ENCODE measurements at places on chromosomes 1 and 21.

DNA sequence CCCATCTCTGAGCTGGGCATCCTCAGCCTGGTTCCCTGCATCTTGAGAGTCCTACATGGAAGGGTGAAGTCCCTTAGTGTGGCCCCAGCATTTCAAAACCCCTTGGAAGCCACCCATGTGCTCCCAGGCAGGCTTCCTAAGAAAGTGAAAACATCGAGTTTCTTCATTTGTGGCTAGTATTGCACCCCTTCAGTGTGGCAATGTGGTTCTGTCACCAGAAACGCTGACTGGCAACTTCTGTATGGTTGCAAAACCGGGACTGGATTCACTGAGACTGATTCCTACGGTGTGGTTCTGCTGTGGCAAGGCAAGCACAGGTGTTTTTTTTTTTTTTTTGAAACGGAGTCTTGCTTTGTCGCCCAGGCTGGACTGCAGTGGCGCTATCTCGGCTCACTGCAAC lies 9.0 kb upstream of the IFNGR2 start:
- DNase-seq: no peak

DNA sequence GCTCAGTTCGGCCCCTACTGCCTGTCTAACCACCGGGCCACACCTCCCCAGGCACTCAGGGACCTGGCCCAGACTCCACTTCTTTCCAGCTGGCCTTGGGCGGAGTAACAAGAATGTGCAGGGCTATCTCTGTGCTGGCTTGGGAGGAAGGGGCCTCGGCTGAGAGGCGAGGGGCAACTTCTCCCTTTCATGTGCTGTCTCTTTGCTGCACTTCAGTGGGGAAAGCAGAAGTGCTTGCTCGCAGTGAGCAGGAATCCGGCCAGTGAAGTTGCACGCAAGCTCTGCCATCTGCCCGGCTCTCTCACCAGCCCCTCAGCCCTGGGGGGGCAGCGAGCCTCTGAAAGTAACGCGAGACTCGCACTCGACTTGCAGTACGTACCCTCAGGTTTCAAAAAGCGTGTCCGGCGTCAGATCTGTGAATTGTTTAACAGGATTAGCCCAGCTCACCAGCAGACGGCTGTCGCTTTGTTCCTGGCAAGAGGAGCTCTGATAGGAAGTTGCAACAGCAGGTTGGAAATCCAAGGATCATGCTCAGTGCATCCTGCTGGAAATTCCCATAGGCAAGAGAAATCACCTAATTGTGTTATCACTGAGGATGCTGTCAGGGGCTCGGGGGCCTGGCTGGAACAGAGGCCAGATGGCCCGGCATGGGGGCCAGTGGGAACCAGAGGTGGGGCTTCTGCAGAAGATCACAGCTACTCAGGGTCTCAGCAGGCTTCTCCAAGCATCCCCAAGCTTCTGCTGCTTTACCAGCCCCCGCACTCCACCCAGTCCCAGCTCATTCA lies 221.1 kb downstream of the NPHP4 start:
- DNase-seq: no peak

DNA sequence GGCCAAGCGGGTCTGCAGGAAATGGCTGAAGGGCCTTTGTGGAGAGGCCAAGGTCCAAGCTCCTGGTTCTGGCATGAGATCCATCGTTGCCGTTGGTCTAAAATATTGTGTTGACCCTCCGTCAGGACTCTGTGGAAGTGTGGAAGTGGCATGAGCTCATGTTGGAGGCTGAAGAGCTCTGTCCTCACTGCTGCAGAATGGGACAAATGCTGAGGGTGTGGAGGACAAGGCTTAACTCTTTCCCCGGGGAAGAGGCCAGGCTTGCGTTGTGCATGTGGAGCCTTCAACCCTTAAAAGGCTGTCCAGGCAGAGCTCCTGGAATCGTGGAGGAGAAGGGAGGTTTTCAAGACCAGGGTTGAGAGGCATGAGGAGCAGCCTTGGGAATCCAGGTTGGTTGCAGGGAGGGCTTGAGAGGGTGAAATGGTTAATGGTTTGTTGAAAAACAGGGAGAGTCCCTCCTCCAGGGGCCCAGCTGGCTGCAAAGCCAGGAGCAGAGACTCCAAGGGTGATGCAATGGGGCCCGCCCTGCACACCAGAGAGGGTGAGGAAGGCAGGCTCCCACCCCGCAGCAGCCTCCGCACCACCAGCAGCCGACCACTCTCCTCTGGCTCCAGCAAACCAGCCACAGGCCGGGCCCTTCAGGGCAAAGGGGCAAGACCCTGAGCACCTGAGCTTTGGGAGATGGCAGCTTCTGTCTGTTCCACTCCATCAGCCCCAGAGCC lies 6.7 kb upstream of the AHCYL1 start:
- DNase-seq: no peak

DNA sequence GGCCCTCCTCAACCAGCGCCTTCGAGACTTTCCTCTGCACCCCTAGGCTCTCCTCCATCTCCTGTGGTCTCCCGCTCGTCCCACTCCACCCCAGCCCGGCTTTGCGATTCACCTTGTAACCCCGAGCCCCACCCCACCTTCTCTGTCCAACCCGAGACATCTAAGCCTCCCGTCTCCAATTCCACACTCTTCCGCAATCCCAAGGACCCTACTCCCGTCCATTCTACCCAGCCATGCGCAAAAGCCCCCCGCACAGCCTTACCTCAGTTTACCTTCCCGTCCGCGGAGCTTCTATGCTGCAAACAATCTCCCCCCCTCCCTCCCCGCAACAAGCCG lies 174 bp downstream of the SH3BP5L start:
- no peak for DNase-seq

- no peak for DNase-seq
Observed at GRCh38 chr21:25569711-25570110, 37.6 kb downstream of the MRPL39 start.

- DNase-seq: no peak
Observed at GRCh38 chr1:23899070-23899469, 14.1 kb downstream of the CNR2 start.

- no peak for DNase-seq
Observed at GRCh38 chr1:37601441-37601840, 5.7 kb upstream of the GNL2 start.

GRCh38 chr1:167455786-167456446 lies 62.4 kb downstream of the CD247 start:
- DNase-seq: no peak

- DNase-seq: no peak
Observed at GRCh38 chr21:46054451-46054881, 43.4 kb upstream of the COL6A2 start.

GRCh38 chr1:178371933-178372388 lies 124.8 kb downstream of the CLEC20A start:
- no peak for DNase-seq

DNA sequence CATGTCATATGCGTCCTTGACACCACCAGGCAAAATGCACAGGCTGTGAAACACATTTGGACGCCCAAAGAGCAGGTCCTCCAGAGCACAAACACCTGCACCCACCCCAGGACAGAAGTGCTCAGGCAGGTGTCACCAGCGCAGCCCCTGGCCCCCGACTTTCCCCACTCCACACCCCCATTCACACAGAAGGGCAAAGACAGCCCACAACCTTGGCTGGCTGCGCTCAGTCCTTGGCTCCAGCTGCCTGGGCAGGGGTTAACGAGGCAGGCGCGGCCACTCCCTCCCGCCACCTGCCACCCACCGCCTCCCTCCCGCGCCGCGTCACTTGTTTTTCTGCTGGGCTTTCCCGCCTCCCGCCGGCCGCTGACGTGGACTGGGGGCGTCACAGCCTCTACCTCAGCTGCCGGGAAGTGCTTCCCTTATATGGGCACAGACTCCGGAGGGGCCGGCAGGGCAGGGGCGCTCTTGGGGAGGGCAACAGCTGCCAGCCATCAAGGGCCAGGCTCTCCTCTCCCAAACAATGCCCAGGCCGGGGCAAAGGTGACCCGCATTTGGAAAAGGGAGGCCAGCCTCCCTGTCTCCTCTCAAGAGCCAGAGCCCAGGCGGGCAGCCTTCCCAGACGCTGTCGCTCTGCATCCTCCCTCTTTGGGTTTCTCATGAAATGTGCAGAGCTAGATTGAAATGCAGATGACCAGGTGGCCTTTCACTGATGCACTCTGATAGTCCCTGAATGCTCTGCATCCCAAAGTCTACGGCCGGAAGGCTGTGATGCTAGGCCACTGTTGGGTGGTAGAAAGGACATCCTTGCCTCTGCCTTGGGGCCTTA lies 14.8 kb upstream of the BTG2 start:
- peak; percentile 93 for DNase-seq

GRCh38 chr1:84089465-84089864 lies 54.6 kb upstream of the PRKACB start:
- DNase-seq: no peak

DNA sequence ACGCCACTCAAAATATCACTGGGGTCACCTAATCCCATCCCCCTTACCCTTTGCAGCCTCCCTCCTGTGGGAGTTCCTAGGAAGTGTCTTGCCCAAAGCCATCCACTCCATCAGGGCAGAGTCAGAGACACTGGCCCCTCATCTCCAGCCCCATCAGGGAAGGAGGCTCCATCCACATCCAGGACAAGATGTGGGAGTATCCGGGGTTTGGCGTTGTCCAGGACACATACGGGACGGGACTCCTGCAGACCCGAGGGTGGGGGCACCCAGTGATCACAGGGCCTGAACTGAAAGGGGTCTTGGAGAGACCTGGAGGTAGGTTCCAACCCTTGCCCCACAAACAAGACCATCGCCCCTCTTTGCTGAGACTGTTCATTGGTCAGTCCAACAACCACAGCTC lies 348.2 kb downstream of the MATN1 start:
- DNase-seq: no peak

DNA sequence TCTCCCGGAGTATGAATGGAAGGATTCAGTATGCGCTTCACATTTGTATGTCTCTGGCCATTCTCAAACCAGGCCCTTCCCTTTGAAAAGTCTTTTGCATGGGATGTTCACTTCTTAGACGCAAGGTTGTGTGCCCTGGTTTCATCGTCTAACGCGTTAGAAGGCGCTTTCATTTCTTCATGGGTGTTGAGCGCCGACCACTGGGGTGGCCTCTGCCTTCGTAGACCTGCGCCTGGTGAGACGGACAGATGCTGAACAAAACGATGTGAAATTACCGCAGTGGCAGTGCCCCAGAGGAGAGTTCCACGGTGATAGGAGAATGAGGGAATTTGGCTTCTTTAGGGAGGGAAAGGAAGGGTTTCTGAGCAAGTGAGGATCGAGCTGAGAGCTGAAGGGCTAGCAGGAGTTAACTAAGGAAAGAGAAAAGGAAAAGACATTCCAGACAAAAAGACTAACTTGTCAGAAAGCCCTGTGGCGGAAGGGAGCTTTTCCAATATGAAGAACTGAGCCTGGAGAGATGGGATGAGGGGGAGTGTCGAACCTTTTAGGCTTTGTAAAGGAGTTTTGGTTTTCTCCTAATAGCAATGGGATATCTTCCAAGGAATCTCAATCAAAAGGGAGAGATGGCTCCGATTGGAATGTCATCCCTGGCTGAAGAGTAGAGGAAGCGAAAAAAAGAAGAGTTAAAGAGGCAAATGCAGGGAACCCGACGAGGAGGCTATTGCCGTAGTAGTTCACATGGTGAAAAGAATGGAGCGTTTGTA lies 951 bp downstream of the GGPS1 start:
- no peak for DNase-seq

DNA sequence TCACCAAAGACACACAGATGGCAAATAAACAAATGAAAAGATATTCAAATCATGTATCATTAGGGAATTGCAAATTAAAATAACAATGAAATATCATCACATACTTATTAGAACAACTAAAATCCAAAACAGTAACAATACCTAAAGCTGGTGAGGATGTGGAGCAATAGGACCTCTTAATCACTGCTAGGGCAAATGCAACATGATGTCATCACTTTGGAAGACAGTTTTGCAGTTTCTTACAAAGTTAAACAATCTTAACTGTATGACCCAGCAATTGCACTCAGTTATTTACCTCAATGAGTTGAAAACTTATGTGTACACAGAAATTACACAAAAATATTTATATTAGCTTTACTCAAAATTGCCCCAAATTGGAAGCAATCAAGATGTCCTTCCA lies 47.3 kb downstream of the SELENOF start:
- DNase-seq: no peak

DNA sequence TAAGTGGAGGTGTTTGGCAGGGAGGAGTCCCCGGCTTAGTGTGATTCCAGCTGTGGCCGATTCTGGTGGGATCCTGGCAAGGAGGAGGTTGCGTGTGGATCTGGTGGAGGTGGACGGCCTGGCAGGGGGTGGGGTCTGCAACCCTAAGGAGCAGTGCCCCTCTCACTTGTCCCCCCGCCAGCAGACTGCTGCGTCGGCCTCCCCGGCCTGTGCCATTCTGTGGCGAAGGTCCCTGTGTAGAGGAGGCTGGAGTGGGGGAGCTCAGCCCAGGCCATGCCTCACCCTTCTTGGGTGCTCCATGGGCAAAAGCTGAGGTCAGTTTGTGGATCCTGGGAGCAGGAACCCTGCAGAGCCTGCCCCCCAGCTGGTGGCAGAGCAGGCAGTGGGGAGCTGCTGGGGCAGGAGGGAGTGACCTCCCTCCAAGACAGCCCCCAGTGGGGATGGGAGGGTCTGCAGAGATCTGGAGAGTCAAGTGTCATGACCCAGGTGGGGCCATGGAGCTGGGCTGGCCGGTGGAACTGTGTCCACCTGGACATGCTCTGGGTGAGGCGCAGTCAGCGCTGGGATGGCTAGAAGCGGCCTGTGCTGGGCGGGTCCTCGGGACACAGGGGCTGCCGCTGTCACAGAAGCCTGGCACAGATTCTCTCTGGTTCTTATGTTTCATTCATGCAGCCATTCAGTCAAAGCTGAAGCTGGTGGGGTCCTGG lies 5.3 kb downstream of the MIB2 start:
- no peak for DNase-seq

DNA sequence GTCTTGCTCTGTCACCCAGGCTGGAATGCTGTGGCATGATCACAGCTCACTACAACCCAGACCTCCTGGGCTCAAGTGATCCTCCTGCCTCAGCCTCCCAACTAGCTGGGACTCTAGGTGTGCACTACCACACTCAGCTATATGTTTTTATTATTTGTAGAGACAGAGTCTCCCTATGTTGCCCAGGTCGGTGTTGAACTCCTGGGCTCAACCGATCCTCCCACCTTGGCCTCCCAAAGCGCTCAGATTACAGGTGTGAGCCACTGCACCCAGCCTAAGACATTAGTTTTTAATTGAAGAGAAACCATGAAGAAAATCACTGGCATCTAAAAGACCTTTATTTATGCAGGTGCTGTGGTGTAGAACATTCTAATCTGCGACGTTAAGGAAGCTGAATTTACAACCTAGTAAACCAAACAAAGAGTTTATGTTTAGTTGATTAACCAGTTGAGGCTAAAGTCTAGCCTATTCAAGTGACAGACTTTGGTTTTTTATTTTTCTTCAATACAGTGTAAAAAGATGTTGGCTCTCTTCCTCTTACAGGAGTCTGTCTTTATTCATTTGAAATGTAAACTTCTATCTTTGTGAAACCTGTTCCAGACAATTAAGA lies 52.5 kb upstream of the NBL1 start:
- DNase-seq: no peak

DNA sequence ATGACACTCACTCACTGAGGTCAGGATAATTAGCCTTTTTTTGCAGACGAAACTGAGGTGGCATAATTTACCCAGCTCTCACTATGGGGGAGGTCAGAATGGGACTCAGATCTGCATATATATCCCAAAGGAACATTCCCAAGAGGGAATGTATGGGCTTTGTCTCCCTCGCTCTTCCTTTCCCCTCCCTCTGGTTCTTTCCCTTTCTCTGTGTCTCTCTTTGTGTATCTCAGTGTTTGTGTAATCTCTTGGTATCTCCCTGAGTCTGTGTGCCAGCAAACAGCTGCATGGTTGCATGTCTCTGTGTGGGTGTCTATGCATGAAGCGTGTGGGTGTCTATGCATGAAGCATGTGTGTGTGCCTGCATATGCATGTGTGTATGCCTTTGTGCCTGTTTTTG lies 4.7 kb downstream of the TMEM39B start:
- DNase-seq: no peak

Measured in NCI-H446 treated with DMSO at 0.1 percent for 48 hours (cell line).